ENCODE measurements at places on chromosomes 11 and 22.

- DNase-seq = no peak
Observed at GRCh38 chr11:69821511-69822040, 2.4 kb upstream of the FGF3 start.

GRCh38 chr11:9851366-9851765 lies 187.5 kb downstream of the SWAP70 start:
- DNase-seq = no peak

DNA sequence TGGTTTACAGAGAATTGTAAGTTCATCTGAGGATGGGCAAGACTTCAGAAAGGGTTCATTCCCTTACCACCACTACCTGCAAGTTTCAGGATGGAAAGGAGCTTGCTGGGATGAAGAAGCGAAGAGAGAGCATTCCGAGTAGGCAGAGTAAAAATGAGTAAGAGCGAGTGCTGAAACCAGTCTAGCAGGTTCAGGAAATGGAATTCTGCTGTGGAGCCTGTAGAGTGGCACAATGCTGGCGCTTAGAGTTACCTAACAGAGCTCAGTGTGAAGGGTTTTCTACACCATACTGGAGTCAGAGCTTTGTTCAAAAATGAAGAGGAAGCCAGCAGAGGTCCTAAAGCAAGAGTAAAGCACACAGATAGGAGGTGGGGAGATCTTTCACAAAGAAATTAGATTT lies 179.2 kb upstream of the ZC3H12C start:
- DNase-seq = no peak

- no peak for DNase-seq
Observed at GRCh38 chr11:84947970-84948580, 679.1 kb downstream of the DLG2 start.

DNA sequence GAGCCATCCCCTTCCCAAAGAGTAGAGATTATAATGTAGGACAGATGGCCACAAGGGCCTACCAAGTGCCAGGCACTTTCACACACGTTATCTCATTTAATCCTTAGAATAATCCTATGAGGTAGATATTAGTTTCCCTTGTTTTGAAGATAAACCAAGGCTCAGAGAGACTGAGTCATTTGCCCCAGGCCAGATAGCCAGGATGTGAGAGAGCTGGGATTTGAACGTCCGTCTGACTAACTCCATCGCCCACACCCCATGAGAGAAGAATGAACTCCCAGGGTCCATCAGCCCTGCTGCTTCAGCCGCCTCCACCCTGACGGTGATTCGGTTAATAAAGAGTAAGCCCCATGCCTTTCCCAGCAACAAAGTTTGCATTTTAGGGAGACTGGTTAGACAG lies 10.7 kb downstream of the PRG3 start:
- DNase-seq = no peak

DNA sequence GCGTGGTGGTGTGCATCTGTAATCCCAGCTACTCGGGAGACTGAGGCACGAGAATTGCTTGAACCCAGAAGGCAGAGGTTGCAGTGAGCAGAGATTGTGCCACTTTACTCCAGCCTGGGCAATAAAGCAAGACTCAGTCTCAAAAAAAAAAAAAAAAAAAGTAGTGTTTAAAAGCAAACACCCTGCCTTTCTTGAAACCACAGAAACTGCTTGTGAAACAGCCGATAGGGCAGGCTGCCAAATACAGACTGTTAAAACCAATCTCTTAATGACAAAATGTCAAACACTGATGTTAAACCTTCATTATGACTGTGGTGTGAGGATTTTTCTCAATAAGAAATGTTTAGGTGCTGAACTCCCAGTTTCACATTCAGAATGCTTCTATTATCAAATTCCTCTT lies 27.3 kb downstream of the MARK2 start:
- peak; percentile 86 for DNase-seq

GRCh38 chr11:95067841-95068219 lies 1.1 kb downstream of the SRSF8 start:
- no peak for DNase-seq

DNA sequence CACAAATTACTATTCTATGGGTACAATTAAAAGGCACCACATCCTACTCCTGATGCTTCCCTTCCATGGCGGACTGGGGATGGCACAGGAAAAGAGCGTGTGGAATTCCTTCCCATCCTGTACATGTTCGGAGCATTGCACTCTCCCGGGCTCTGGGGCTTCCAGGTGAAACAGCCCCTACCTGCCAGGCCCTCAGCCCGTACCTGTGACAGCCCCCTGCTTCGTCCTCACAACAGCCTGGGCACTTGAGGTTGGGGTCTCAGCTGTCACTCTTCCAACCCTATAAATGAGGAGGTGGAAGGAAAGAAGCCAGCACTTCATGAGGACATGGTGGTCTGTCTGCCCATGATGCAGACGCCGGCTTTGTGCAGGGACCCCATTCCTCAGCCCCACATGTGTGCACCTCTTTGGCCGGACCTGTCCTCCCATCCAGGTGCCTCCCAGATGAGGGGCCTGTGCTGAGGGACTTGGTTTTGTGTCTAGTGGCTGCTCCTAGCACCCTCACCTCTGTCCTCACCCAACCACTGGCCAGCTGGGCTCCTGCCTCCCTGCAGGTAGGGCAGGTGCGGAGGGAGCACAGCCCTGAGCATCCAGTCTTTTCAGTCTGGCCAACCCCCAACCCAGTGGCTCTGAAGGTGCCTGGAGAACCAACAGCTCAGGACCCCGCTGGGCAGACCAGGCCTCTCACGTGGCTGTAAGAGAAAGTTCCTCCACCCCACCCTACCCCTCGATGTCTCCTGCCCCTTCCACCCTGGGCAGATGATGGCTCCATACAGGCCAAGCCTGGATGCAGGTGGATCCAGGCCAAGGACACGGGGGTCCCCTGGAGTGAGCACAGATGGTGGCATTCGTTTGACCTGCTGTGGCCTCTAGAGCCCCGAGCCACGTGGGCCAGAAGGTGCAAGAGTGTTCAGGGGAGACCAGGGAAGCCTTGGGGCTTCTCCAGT lies 23.4 kb upstream of the WNT7B start:
- no peak for DNase-seq

DNA sequence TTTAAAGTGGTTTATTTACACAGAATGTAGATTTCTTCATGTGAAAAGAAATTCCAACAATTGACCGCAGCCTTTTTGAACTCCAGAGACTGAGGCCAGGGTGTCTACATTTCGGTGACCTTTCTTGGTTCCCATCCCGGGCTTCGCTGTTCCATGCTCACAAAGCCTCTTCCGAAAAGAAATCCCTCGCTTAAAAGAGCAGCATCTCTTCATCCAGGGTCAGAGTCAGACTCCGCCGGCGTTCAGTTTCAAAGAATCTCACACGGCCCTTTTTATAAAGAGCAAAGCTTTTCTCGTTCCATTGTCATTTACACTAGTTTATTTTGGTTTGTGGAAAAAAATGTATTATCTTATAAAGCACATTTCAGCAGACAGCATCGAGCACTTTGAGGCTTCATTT lies 530.6 kb upstream of the B3GAT1 start:
- no peak for DNase-seq

DNA sequence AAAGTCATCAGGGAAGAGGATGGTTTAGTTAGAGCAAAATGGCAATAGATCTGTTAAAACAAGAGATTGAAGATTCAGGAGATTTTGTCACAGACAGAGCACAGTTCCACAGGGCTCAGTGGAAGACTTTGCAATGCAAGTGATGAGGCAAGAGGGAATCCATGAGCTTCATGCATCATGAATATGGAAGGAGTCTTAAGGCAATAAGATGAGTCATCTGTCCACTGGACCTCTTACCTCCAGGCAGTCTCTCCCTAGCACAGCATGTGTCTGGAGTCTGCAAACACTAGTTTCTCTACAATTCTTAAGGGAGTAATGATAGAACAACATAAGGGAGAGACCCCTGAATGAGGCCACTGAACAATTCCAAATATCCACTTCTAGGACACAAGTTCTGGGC lies 245.7 kb downstream of the NXPE2 start:
- DNase-seq = no peak

DNA sequence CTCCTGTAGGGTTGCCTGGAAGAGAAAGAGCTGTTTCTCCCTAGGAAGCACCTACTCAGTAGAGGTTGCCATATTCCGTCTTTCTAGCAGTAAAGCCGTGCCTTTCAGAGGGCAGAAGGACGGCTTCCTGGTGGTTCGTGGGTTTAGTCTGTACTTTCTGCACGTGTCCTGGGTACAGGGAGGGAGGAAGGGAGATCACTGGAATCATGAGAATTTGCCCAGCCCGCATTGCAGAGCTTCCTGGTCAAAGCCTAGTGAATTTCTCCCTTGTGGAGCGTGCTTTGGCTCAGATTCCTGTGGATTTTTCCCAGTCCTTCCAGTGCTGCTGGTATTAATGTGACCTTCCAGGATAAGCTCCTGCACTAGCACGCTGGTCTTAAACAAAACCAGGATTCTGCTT lies 44.9 kb downstream of the GRAMD1B start:
- no peak for DNase-seq

DNA sequence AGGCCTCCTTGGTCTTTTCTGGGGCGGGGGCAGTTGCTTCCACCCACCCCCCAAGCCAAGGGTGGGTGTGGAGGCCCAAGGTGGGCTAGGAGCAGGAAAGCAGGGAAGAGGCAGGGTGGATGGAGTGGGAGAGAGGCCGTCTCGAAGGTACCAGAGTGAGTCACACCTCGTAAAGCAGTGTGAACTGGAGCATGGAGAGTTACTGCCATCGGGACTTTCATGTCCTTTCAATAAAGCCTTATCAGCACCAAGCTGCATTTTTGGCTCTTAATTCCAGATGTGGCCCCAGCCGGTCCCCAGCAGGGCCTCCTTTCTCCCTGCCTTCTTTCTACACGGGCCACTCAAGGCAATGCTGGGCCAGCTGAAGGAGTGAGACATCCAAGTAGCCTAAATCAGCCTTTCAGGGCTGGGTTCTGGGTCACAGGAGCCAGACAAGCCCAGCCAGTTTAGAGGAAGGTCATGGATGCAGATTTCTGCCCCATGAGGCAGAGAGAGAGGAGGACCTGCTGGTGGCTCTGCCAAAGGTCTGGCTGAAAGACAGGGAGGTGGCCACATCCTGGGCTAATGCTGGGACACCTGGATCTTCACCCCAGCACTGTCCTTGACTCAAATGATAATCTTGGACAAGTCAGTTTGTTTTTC lies 59.0 kb upstream of the CD82 start:
- no peak for DNase-seq

- DNase-seq = no peak
Observed at GRCh38 chr11:65209711-65210360, 28.1 kb downstream of the CAPN1 start.

- no peak for DNase-seq
Observed at GRCh38 chr22:26546282-26546681, 34.0 kb upstream of the TFIP11 start.

DNA sequence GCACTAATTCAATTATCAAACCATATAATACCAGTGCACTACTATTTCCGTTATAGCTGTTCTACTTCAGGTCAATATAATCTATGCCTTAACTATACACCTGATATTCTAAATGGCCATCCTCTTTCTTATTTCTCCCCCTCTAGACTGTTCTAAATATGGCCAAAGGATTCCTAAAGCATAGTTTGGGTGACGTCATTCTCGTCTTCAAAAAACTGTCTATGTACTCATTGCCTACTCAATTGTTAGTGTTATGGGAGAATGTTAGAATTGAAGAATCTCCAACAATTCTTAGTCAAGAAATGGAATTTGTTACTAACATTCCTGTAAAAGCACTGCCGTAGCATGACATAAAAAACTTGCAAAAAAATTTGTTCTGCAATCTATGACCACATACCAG lies 431.1 kb upstream of the ANO3 start:
- no peak for DNase-seq

- no peak for DNase-seq
Observed at GRCh38 chr11:122812638-122813037, 25.7 kb upstream of the CRTAM start.

DNA sequence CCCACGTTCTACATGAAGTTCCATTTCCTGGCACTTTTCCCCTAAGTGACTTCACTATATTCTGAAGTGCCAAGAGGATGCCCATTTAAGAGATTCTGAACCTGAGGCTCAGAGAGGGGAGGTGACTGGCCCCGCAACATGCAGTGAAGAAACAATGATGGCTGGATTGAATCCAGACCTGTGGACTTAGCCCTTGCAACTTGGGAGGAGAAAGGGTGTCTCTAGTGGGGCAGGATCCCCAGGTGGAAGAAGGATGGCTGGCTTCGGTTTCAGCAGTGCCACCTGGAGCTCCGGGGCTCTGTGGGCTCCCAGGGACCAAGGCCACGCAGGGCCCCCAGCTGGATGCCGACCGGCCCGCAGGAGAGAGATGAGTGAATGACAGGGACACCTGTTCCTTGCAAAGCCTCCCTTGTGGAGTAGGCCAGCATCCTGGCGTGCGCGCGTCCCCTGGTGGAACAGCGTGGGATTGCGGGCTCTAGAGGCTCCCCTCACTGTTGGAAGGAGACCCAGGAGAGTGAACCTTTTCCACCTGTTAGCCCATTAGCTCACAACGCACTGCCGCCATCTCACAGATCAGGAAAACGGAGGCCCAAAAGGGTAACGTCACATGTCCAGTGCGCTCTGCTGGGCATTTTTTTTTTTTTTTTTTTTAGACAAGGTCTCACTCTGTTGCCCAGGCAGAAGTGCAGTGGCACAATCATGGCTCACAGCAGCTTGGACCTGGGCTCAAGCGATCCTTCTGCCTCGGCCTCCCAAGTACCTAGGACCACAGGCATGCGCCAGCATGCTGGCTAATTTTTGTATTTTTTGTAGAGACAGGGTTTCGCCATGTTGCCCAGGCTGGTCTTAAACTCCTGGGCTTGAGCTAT lies 104.7 kb downstream of the KIAA1671 start:
- DNase-seq = peak; percentile 72

Measured in CD4-positive, alpha-beta T cell (primary cell).